MV-4-11 (cell line): ENCODE measurements at places on chromosomes 13 and 19.

DNA sequence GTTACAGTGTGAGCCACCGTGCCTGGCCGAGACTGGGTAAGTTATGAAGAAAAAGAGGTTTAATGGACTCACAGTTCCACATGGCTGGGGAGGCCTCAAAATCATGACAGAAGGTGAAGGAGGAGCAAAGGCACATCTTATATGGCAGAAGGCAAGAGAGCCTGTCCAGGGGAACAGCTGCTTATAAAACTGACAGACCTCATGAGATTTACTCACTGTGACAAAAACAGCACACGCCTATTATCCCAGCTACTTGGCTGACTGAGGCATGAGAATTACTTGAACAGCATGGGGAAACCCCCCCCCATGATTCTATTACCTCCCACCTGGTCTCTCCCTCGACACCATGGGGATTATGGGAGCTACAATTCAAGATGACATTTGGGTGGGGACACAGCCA is 23.4 kb upstream of the ZNF561 start:
- no peak for DNase-seq

DNA sequence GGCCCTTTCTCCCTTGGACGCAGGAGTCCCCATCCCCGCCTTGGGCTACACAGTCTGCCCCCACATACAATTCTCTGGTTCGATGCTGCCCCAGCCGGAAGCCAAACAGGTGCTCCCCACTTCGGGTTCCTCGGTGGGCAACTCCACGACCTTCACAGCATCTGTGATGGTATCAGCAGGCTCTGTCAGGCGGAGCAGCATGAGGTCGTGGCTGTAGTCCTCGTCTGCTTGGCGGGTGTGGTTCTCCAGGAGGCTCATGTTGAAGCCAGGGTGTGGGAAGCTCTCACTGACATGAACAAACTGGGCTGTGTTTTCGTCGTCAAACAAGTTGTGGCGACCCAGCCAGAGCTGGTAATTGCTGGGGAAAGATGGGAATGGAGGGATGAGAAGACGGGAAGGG is 3.5 kb downstream of the KLK1 start:
- DNase-seq: no peak

DNA sequence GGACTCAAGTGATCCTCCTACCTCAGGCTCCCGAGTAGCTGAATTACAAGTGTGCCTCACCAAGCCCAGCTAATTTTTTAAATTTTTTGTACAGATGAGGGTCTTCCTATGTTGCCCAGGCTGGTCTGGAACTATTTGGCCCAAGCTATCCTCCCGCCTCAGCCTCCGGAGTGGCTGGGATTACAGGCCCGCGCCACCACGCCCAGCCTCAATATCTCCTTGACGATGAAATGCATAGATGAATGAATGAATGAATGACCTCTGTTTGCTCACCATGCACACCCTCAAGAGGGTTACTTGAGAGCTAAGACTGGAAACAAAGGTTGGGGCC is 14.9 kb upstream of the AP1M2 start:
- no peak for DNase-seq

- peak; percentile 76 for DNase-seq
Observed at GRCh38 chr13:32969516-32969941, 46.7 kb upstream of the KL start.

DNA sequence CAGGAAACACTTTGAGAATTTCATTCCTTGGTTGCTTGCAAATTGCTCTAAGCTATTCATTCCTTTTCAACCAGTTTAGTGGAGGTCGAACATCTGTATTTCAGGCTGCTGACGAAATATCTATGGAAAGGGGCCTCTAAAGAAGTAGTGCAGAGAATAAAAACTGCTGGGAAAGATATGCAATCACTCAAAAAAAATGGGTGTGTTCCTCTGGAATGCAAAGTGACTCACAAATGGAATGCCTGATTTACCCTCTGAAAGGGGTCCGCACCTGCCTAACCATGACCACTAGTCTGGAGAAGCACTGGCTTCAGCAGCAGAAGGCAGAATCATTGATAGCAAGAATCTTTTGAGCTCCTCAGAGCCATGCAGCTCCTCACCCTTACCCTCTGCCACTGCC is 129.4 kb downstream of the PCDH9 start:
- DNase-seq: no peak

DNA sequence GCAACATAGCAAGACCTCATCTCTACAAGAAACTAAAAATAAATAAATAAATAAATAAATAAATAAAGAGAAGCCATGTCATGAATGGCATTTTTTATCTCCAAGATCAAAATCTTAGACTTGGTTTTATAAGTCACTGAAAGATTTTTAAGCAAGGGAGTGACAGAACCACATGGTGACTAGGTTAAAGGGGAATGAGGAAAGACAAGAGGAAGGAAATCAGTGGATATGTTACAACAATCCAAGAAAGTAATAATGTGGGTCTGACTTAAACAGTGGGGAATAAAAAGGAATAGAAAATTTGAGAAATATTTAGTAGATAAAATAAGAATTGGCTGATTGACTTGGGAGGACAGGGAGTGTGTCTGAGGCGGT is 18.8 kb upstream of the MED4 start:
- DNase-seq: no peak

GRCh38 chr13:113280126-113280525 is 16.9 kb upstream of the LAMP1 start:
- no peak for DNase-seq

GRCh38 chr19:34589730-34590129 is 87.2 kb downstream of the SCGB2B2 start:
- no peak for DNase-seq

DNA sequence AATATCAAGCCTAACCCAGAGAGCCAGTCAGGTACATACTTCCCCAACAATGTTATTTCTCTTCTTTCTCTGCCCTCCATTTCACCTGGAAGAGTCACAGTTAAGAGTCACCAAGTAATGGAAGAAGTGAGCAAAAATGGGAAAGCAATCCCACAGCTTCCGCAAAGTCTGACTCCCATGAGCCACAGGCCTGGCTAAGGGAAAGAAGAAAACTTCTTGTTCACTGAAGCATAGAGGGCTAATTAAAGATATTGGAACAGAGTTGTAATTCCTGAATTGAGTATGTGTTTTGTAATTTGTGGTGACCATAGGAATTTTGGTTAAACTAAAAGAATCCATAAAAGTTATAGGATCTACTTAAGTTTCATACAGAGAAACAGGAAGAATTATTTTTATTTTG is 830.9 kb upstream of the PCDH20 start:
- DNase-seq: no peak

DNA sequence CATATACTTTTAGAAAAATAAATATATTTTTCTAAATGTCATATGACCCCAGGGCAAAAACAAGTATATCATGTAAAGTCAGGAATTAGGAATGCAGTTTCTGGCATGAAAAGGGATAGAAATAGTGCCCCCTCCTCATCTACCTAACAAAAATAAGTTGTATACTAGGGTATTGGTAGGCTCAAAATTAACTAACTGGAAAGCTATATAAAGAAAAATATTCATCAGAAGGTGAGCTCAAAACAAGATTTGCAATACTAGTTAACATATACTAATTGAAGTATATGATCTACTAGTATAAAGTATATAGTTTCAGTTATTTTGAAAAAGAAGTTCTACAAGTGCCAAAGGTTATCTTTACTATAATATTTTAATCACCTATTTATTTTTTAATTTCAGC is 200.2 kb downstream of the GPC5 start:
- no peak for DNase-seq

- DNase-seq: peak; percentile 5
Observed at GRCh38 chr13:97506511-97506910, 72.5 kb downstream of the RAP2A start.

DNA sequence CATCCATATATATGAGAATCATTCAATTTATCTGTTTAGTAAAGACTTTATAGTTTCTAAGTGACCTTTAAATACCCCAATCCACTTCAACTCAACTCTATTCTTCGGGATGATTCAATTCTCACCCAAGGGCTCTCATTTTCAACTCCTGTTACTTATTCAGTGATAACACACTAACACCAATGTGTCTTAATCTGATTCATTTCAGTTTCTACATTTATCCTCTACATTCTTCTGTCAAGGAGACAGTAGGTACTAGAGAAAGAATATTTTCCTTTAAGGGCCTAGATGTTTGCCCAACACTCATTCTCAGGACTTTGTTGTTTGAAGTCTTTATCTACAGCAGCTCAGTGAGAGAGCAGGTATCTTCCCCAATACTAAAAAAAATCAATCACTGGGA is 7.1 kb downstream of the ARGLU1 start:
- DNase-seq: no peak

- no peak for DNase-seq
Observed at GRCh38 chr13:35760735-35761281, 284.3 kb upstream of the MAB21L1 start.

DNA sequence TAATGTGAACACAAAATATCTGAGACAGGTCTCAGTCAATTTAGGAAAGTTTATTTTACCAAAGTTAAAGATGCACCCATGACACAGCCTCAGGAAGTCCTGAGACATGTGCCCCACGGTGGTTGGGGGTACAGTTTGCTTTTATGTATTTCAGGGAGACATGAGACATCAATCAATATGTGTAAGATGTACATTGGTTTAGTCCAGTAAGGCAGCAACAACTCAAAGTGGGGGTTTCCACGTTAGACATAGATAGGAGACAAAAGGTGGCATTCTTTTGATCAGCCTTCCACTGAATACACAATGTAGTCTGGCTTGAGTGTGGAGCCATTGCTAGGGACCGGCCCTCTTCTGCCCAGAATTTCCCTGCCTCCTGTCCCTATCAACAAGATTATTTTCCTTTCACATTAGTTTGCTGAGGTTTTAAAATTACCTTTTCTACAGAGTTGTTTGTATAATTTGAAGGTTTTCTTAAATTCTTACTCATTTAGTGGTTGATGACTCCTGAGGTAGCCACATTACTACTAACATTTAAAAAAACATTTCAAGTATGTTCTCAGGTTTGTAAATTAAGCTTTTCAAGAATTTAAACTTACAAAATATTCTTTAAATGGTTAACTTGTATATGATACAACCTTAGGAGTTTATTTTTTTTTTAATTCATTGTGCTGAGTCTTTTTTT is 33.2 kb downstream of the RNASEH2B start:
- no peak for DNase-seq

DNA sequence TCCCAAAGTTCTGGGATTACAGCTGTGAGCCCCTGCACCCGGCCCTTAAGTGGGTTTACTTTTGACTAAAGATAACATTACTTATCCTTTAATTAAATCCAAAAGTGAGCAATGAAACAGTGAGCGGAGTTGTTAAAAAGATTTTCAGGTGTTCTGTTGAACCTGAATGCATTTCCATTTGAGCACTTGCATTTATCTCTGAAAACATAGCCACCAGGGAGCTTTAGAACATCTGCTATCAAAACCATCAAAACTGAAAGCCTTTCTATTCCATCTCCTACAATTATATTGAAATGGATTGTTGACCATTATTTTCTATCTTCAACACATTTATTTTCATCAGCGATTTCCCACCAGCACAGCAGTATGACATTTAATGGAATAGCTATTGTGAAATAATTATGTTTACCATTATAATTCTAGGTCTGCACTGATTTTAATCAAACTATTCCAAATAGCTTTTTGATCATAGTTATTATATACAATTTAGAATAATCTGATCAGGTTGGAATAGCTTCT is 269.0 kb downstream of the FGF14 start:
- DNase-seq: no peak

DNA sequence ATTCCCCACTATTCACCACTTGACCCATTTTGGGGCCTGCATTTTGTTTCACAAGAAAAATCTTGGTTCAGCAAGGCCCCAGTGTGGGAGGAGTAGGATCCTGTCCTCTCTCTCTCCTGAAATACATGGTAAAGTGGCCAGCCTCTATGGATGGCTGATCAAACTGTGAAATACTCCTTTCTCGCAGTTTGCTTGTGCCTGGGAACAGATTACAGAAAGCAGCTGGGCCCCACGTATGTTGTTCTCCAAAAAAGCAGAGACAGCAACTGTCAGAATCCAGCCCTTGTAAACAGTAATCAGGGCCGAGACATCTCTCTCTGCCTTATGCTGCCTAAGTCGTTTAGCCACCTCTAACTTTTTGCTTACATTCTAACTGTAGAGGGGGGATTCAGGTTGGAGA is 61.0 kb upstream of the RAP2A start:
- DNase-seq: no peak

GRCh38 chr13:27975564-27976361 is 6.6 kb upstream of the CDX2 start:
- DNase-seq: no peak

DNA sequence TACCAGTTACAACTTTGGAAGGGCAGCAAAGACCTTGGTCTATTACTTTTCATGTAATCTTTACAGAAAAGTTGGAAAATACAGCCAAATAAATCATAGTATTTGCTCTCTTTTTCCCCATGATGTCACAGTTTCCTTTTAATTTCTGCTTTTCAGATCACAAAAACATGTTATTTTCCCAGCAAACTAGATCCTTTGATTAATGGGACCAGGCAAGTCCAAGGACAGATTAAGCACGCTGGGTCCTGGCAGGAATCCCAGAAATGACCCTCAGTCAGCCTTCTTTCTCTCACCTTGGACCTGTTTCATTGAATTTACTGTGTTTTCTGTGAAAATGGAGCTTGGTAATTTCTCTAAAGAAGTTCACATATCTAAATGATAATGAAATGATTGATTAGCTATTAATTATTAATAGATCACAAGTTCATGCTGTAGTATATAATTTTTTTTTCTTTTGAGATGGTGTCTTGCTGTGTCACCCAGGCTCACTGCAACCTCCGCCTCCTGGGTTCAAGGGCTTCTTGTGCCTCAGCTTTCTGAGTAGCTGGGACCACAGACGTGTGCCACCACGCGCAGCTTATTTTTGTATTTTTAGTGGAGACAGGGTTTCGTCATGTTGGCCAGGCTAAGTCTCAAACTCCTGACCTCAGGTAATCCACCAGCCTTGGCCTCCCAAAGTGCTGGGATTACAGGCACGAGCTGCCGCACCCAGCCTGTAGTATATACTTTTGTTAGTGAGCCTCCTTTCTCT is 16.0 kb downstream of the SPATA13 start:
- no peak for DNase-seq

DNA sequence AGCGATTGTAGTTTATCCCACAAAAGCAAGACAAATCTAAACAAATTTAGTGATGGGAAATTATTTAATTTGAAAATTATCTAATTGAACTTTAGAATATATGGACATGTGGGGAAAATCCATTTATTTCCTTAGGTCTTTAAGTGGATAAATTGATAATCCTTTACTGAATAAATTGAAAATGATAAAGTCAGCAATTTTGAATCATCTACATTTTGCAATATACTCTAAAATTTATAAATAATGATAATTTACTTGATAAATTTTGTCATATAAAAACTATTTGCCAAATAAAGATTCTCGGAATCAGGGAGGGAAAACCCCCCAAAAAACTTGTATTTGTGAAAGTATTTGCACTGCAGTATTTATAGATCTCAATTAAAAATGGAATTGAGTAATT is 875.3 kb upstream of the SLITRK5 start:
- no peak for DNase-seq

DNA sequence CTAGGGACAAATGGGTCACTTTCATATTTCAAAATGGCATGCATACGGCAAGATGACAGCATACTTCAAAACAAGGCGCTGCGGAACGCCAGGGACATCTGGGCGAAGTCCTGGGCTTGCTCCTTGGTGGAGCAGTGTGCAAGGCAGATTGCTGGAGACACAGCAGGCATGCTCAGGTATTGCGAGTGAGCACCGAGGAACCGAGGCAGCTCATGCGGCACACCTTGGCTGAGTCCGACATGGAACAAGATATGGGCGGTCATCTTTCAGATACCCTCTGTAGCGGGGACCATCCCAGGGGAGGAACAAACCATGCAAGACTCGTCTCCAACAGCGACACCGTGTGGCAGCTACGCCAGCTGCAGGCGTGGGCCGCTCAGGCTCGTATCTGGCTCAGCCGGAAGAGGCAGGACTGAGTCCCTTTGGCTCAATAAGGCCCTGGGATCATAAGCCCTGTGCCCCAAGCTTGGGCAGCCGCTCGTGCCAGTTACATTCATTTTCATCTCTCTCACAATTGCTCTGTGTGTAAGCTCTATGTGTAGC is 112.4 kb downstream of the NUFIP1 start:
- no peak for DNase-seq
